ENCODE measurements at places on chromosomes 11 and 22. TPM values are rescaled to one million over a fixed set of nuclear protein-coding genes. Genes with fewer than 3 reads are reported as not detected.

The OPCML gene
- polyA plus RNA-seq: 5.3 TPM

- no peak for DNase-seq
Observed at GRCh38 chr11:99333621-99334020, 312.9 kb downstream of the CNTN5 start.

The CCDC89 gene
- 5.1 TPM for polyA plus RNA-seq

GRCh38 chr11:33329705-33330329 lies 72.6 kb downstream of the HIPK3 start:
- DNase-seq: no peak

- peak; percentile 65 for DNase-seq
Observed at GRCh38 chr11:117836077-117836960, 11.8 kb upstream of the FXYD2 start.

GRCh38 chr22:19149047-19149883 lies 827 bp downstream of the GSC2 start:
- no peak for DNase-seq

GRCh38 chr11:8344346-8344745 lies 80.7 kb upstream of the LMO1 start:
- DNase-seq: no peak

- DNase-seq: no peak
Observed at GRCh38 chr11:96085319-96085930, 161.5 kb upstream of the MTMR2 start.

The P4HA3 gene
- polyA plus RNA-seq: 2.4 TPM

- no peak for DNase-seq
Observed at GRCh38 chr11:116707746-116708145, 65.0 kb downstream of the BUD13 start.

The SLC22A6 gene
- 0.08 TPM for polyA plus RNA-seq

- no peak for DNase-seq
Observed at GRCh38 chr11:12968101-12968500, 41.0 kb upstream of the RASSF10 start.

GRCh38 chr11:125192717-125193415 lies 28.3 kb downstream of the PKNOX2 start:
- DNase-seq: no peak

DNA sequence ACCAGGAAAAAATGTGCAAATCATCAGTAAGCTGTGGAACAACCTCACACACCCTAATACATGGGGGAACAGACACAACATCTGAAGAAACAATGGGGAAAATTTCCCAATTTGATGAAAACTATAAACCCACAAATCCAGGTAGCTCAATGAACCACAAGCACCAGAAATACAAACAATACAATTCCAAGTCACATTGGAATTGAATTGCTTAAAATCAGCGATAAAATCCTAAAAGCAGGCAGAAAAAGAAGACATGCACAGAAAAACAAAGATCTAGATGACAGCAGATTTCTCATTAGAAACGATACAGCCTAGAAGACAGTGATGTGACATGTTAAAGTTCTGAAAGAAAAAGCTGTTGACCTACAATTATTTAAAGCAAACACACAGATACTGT lies 32.0 kb downstream of the DGCR2 start:
- DNase-seq: no peak

GRCh38 chr11:62976109-62976508 lies 8.7 kb downstream of the SLC22A6 start:
- DNase-seq: no peak

The CCDC82 gene
- polyA plus RNA-seq: 63.9 TPM

The FGF19 gene
- polyA plus RNA-seq: not detected

The CDCA5 gene
- 27.9 TPM for polyA plus RNA-seq

DNA sequence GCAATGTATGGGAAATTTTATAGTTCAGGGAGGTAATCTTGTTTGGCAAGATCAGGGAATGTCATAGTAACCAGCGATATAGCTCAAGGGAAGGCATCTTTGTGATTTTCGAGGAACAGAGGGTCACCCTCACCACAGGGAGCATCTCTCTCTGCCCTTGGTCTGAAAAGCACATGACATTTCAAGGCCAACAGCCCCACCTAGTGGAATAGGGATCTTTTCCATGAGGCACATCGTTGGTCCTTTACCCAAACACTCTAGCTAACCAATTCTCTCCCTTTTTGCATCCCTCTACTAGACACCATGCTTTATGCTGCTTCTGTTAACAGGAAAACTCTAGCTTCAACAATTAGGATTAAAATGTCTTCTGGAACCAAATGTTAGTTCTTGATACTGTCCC lies 179.0 kb downstream of the GRM5 start:
- no peak for DNase-seq

DNA sequence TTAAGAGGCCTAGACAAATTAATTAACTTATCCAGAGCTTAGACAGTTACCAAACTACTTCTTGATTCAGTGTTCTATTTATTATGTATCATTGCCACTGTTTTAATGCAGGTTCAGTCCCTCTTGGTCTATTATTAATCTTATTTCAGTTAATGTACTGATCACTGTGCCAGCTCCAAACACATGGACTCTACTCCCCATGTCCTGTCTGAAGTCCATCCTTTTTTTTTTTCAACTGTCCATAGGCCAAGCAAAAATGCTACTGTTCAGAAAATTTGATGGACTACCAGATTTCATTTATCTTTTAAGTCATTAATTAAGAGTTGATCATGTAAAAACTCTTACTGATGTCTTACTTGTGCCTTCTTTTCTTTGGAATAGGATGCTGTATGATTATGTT lies 11.9 kb downstream of the POLD3 start:
- DNase-seq: no peak

- DNase-seq: no peak
Observed at GRCh38 chr22:17982572-17983141, 41.7 kb downstream of the MICAL3 start.

- DNase-seq: peak; percentile 17
Observed at GRCh38 chr11:131511794-131512193, 141.4 kb downstream of the NTM start.

GRCh38 chr22:23874871-23875270 lies 17.2 kb downstream of the SLC2A11 start:
- DNase-seq: no peak

DNA sequence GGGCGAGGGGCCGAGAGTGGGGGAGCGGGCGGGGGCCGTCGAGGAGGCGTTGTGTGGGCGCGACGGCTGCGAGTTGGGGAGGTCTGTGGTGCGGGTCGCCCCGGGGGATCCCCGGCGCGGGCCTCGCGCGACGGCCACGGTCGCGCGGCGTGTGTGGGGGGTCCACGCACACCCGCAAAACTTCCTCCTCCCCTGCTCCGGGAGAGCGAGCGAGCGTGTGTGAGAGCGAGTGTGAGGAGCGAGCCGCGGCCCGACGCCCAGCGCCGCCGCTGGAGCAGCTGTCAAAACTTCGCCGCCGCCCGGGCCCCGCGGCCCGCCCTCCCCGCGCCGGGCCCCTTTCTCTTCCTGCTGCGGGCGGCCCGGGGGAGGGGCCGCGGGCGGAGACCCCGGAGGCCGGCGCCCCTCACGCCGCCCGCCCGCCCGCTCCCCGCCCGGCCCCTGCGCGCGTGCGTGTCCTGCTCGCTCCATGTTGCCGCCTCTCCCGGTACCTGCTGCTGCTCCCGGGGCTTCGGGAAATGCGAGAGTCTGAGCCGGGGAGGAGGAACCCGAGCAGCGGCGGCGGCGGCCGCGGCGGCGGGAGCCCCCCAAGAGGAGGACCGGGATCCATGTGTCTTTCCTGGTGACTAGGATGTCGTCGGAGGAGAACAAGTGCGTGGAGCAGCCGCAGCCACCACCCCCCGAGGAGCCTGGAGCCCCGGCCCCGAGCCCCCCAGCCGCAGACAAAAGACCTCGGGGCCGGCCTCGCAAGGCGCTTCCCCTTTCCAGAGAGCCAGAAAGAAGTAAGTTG lies 9.0 kb upstream of the CCT8L2 start:
- DNase-seq: no peak

DNA sequence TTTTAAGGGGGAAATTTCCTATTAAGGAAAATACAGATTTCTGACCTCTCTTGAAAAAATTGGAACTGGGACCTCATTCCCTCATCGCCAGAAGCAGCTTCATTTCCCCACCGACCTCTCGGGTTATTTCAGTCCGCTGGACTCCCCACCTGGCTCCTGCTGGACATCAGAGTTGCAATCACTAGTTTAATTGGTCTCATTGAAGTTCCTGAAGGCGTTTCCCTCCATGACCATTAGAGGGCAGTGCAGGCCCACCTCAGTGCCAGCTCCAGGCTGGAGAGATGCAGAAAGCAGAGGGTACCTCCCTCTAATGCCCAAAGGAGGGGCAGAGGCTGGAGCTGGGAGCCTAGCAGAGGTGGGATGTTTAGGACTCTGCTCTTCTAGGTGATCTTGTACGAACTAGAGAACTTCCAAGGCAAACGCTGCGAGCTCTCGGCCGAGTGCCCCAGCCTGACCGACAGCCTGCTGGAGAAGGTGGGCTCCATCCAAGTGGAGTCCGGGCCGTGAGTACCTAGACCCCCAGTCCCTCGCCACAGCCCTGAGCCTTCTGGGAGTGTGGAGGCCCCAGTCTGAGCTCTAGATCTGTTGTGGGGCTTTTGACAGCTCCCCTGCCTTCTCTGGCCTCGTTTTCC lies 2.7 kb downstream of the CRYBB3 start:
- peak; percentile 52 for DNase-seq

GRCh38 chr22:21719024-21719423 lies 16.6 kb downstream of the YPEL1 start:
- no peak for DNase-seq

The HORMAD2 gene
- 0.21 TPM for polyA plus RNA-seq

- peak; percentile 81 for DNase-seq
Observed at GRCh38 chr22:29030618-29031226, 30.9 kb downstream of the C22orf31 start.

The PATE2 gene
- polyA plus RNA-seq: not detected

DNA sequence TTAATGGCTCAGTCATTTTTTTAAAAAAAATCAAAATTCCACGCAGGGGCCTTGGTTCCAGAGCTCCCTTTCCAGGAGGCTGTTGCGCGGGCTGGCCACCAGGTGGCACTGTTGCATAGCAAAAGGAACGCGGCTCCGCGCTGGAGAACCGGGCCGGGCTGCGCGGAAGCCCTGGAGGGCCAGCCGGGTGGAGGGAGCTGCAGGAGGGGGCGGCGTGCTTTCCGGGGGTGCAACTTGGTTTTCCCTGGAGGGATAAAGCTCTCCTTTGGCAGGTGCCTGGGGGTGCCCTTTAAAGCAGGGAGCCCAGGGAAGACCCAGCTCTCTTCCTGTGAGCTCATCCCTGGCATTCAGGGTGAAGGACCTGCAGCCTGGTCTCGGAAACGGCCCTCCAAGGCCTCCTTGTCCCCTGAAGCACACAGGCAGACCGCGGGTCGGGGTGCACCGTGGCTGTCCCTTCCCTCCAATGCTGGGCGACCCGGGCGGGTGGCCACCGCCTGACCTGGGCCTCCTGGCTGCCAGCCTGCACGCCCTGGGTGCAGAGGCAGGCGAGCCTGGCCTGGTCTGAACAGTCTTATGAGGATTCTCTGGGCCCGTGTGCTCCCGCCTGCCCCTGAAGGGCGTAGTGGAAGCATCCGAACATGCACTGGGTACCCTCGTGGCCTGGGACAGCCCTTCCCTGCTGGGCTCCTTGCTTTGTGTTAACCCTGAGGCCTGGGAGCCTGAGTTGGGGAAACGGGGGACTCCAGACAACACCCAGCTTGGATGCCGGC lies 23.4 kb downstream of the KRTAP5-5 start:
- DNase-seq: peak; percentile 66

The C11orf65 gene
- 1.6 TPM for polyA plus RNA-seq

DNA sequence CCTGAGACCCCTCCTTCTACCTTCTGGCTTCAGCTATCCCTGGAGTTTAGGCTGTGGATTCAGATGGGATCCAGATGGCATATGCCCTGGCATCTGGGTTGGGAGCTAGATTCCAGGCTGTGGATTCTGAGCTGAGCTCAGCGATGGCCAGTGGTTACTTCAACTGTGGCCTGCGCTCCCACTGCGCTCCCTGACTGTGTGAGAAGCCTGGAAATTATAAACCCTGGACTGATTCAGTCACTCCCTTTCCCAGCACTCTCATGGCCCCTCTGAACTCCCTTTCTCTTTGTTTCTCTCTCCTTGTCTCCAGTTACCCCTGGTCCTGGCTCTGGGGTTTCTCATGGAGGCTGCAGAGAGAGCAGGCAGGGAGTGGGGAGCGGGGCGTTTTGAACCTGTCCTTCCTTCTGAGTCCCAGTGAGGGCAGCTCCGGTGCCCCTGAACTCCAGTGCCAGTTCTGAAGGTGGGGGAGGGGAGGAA lies 4.8 kb downstream of the ARHGEF17 start:
- no peak for DNase-seq

DNA sequence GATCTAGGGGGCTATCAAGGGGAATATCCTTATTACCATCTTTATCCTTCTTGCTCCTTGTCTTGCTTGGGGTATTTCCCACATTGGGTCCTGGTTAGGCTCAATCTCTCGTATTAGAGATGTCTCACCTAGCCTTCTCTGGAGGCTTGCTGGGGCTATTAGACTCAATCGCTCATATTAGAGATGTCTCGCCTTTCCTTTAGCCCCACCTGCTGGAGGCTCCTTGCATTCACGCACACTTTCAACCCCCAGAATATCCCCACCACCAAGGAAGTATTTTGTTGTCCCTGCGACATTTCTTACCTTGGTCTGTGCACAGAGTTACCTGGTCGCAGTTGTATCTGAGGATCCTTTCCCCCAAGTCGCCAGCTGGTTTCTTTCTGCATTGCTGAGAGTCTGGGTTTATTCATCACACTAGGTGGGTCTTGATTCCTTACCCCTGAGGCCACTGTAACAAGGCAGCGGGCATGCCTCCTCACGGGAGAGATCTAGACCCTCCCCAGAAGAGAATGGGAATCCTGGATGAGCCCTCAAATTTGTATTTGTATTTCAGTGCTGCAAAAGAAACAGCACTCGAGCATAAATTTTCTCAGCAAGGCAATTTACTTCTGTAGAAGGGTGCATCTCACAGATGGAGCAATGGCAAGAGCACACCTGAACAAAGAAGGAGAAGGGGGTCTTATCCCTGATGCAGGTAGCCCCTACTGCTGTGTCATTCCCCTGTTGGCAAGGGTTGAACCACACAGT lies 15.9 kb upstream of the HYLS1 start:
- DNase-seq: peak; percentile 13

The KCNK4 gene
- polyA plus RNA-seq: not detected

The MPZL2 gene
- polyA plus RNA-seq: 61.0 TPM

DNA sequence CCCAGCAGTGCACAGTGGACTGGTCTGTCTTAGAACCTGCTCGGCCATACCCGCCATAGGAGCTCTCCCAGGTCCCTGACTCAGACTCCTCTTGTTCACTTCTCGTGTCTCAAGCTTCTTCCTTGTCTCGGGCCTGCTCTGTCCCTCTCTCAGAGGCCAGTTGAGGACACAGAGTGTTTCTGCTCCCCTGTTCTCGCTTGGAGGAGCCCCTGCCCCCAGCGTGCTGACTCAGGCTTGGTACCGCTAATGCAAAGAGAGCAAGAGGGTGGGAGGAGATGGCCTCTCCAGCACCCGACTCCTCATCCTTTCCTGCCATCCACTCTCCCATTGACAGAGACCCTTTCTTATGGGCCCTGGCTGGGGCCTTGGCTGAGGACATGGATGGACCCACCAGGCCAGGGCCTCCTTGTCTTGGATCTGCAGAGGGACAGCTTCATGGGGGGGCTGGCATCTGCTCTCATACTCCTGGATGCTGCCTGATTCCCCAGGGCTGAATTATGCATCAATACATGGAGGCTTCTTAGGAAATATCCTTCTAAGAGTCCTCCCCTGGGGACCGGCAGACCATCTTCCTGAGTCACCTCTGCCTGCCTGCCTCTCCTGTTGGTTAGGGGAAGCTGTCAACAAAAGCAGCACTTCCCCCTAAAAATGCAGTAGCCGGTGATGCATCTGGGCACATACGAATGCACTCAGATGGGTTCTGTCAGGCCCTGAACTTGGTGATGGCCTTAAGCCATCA lies 15.9 kb downstream of the TSPAN18 start:
- no peak for DNase-seq

All from left lung (tissue), 14 donors.